T follicular helper cell (primary cell): ENCODE measurements at places on chromosomes 3 and 15.

GRCh38 chr3:78204977-78205376 lies 1165.1 kb downstream of the ROBO2 start:
- DNase-seq = no peak

DNA sequence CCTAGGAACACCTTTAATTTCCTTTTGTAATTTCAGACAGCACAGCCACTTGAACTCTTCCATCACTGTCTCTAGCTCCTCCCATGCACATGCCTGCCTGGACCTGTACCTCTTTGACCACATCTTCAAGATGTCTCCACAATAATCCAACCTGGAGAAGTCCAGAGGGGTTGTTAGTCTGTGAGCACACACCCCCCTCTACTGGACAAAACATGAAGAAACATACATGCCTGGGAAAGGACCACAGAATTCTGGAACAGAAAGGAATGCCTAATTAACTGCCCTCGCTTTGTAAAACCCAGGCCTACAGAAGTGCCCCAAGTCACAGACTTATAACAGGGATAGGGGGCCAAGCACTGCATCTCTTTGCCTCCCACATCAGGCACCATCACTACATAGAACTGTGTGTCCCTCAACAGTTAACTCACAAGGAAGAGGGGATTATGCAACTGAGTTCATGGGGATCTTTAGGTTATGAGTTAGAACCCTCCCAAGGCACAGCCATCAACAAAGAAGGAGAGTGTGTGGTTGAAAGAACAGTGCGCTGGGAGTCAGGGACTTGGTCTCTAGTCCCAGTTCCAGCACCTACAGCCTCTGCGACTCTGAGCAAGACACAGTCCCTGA lies 61.7 kb downstream of the FMN1 start:
- no peak for DNase-seq

GRCh38 chr3:15102256-15102655 lies 3.3 kb upstream of the RBSN start:
- DNase-seq = no peak

GRCh38 chr3:66639809-66640356 lies 139.1 kb upstream of the LRIG1 start:
- no peak for DNase-seq

DNA sequence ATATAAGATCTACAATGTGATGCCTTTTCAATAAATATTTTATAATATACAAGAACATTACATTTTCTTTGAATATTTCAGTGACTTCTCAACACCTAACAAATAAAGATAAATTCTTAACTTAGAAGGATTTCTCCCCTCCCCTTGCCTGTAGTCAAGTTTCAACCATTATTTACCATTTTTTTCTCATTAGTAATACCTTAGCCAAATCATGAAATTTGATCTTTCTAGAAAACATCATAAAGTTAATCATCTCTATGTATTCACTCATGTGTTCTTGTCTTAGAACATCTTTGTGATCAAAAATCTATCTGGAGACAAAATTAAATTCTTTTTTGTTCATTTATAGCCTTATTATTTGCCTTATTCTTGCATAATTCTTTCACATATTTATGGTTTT lies 1201.8 kb upstream of the EPHA6 start:
- no peak for DNase-seq

DNA sequence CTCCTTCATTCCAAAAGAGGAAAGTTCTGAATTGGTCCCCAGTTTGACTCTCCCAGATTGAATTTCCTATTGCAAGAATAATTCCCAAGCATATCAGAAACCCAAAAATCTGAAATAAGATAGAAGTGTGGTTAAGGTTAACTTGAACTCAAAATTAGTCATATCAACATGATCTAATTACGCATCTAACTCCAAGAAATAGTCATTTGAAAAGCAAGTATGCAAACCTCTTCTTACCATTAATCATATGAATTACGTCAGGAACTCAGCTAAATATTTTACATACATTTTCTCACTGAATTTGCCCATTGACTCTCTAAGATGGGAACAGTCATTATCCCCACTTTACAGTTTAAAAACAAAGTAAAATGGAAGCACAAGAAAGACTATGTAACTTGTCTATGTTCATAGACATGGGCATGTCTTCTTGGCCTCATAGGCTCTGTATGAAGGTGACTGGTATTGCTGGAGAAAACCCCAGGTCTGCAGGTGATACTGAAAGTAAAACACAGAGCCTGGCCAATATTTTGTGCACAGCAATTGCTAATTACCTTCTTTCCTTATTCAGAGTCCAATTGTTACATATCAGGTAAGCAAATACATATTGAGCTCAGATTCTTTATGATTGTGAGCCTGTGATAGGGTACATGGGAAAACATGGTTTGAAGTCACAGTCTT lies 139.2 kb downstream of the ATP8B4 start:
- no peak for DNase-seq

DNA sequence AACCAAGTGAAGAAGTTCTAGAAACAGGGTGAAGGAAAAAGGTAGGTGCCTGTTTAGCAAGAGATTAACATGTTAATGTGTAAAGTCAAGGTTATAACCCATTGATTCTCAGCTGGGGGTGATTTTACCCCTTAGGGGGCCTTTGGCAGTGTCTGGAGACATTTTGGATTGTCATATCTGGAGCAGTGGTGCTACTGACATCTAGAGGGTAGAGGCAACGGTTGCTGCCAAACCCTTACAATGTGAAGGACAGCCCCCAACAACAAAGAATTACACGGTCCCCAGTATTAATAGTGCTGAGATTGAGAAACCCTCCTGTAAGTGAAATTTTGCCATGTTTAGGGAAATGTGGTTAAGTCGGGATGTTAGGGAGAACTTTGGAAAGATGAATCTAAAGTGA lies 74.7 kb downstream of the CRYBG3 start:
- DNase-seq = no peak

- no peak for DNase-seq
These were observed 17.5 kb upstream of the ZBTB20 start for GRCh38 chr3:115164374-115165221.

- DNase-seq = no peak
These were observed 298.5 kb upstream of the PPP2R3A start for GRCh38 chr3:135667061-135667460.

- no peak for DNase-seq
These were observed 11.8 kb upstream of the ABHD10 start for GRCh38 chr3:111967068-111967467.

- DNase-seq = no peak
These were observed 1.3 kb downstream of the ZNF710 start for GRCh38 chr15:90002428-90002844.

DNA sequence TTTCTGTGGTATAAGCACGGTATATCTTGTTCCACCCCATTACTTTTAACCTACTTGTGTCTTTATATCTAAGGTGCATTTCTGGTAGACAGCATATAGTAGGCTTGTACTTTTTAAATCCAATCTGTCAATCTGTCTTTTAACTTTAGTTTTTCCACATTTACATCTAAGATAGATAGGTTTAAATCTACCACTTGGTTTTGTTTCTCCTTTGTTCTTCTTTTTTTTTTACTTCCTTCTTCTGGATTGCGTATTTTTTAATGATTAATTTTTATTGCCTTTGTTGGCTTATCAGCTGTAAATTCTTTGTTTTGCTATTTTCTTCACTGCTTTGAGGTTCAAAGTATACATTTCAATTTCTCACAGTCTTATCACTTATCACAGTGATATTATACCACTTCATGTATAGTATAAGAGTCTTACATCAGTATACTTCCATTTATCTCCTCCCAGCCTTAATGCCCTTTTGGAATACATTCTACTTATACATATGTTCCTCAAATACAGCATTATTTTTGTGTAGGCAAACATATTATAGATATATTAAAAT lies 31.0 kb downstream of the IQCB1 start:
- no peak for DNase-seq

DNA sequence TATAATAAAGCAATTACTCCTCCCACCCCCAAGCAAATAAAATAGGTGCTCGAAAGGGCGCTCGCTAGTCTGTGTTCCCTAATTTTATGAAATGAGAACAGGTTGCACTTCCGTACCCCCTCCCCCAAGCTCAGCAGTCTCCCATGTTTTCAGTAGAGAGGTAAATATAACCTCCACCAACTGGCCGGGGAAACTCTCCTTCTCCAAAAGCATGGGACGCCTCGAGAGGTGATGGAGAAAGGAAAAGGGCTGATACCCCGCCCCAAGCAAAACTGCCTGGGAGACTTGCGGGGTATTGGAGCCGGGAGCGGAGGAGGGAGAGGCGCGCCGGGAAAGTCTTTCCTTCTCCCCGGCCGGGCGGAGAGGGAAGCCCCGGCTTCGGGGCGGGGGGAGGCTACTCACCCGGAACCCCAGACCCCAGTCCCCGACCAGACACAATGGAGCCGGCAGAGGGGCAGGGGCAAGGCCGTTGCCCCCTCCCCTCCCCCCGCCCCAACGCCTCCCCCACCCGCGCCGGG lies 605 bp downstream of the DCUN1D1 start:
- DNase-seq = no peak

GRCh38 chr3:101216710-101217465 lies 103.5 kb downstream of the IMPG2 start:
- no peak for DNase-seq

GRCh38 chr3:49805367-49805782 lies 2.3 kb downstream of the INKA1 start:
- no peak for DNase-seq

DNA sequence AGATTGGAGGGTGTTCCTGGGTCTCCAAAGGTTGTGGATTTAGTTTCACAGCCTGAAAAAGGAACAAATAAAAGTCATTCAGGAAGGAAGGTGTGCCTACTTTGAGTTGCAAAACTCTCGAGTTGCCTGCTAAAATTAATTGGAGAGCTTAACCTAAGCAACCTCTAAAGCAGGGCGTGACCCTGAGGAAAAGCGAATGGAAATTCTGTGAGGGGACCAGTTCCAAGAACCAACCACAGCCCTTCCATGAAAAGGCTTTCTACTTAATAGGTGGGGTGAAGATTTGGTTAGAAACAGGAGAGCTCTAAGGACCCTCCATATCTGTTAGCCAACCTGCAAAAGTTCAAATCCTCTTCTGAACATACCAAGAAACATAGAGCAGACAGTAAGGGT lies 1.5 kb downstream of the CD80 start:
- DNase-seq = no peak

DNA sequence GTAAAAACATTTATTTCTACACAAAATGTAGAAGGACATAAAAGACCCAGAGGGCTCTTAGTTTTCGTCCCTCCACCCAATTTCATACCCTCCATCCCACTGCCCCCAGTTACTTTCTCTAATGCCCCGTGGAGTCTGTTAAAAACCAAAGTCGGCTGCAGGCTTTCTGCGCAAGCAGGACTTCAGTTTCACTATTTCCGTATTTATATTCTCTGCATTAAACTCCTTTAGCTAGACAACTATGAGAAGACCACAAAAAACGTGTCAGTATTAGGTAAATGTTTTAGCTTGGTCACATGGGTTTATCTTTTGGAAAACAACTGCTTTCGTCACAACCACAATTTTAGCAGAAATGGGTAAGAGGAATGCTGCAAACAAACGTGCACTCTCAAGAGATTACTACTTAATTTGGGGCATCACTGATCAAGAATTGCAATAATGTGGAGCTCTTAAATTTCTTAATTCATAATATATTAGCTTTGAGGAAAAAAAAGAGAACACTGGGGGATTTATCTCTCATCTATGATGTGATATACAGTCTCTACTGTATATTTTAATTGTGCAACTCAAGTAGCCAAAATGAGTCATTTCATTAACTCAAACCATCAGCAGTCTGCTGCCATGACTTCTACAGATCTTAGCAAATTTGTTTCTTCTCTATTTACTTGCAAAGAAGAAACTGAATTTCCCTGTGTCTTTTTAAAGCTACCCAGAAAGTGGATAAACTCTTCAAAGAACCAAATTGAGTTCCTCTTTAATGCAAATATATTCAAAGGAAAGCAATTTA lies 740 bp upstream of the NSMCE3 start:
- DNase-seq = peak; percentile 18

- no peak for DNase-seq
These were observed 26.2 kb downstream of the UBE2Q2 start for GRCh38 chr15:75869446-75869845.

DNA sequence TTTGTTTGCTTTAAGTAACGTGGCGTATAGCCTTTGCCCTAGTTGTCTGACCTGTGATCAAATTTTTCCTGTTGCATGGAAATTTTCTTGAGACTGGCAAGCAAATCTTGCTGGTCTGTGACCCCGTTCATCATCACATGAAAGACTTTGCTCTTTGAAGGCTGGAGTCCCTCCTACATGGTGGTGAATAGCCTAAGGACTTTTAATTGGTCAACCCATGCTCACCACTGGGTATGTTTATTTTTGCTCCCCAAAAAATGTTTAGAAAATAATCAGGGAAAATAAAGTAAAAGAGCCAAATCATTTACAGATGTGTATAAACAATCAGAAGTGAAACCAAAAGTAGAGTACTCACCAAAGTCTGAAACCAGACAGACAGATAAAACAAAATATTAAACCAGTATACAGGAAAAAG lies 1075.3 kb upstream of the ALCAM start:
- DNase-seq = no peak

GRCh38 chr3:59142556-59142955 lies 92.7 kb upstream of the CFAP20DC start:
- no peak for DNase-seq

DNA sequence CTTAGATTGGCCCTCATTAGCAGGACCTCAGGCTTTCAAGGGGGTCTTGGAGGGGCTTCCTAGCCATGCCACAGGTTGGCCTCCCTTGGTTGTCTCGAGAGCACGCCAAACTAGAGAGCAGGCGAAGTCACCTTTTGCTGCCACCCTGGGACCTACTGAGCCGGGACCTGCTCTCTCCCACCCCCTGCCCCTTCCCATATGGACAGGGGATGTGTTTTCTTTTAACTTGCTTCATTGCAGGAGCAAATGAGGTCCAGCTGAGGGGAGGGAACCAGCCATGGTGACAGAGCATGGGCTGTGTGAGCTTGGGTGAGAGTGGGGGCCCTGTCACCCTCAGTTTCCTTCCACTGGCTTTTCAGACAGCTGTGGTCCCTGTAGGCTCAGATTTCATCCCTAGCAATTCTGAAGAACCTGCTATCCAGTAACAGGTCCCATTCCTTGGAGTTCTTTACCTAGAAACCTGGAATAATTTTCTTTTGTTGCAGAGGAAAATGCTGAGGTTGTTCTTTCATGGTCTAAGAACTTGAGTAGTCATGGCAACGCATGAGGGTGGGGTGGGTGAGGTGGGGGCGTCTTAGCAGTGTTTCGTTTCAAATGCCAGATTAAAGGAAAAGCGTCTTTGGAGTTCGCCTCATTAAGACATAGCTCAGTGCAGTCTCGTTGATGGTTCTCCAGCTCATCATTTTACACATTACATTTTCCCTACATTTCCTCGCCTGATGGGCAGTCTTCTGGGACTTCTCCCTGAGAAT lies 20.1 kb upstream of the MAGEF1 start:
- DNase-seq = no peak
